ENCODE measurements at places on chromosomes 2 and 18.

DNA sequence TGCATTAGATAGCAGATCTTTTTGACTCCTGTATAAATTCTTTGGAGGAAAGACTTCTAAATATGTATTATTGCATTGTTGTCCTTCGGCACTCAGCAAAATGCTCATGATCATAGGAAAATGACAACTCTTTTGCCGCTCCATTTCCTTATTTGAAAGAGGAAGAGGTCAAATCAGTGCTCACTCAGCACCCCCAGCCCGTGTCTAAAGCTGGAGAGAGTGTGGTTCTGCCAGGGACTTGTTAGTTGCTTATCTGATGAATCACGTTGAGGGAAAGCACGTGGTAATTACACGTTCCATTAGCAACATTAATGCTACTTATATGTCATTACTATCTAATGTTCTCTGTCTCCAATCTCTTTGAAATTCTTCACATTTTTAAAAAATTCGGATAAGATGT is 46.0 kb upstream of the MBP start:
- DNase-seq: no peak

- no peak for DNase-seq
Observed at GRCh38 chr2:96534701-96535181, 1.8 kb upstream of the ARID5A start.

GRCh38 chr2:143482316-143482715 is 353.1 kb downstream of the ARHGAP15 start:
- peak; percentile 43 for DNase-seq

- no peak for DNase-seq
Observed at GRCh38 chr2:19409046-19409445, 50.6 kb upstream of the OSR1 start.

DNA sequence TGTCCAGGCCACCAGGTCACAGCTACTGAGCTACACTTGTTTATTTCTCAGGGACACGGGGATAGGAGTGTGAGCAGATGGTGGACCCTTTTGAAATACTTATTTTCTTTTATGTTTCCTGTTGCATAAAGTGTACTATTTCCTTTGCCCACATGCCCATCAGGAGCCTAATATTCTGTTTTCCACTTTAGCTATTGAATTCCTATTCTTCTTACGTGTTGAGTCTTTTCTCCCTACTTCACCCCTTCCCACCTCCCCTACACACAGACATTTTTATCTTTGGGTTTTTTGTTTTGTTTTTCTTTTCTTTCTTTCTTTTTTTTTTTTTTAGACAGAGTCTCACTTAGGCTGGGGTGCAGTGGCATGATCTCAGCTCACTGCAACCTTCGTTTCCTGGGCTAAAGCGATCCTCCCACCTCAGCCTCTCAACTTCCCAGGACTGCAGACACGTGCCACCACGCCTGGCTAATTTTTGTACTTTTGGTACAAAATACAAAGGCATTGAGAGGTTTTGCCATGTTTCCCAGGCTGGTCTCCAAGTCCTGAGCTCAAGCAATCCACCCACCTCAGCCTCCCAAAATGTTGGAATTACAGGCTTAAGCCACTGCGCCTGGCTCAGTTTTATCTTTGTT is 5.2 kb upstream of the GPR55 start:
- no peak for DNase-seq

Measured in right hindlimb (tissue), 1 donor.